Endothelial cell (in vitro differentiated cells): ENCODE measurements at places on chromosomes 16 and 17.

DNA sequence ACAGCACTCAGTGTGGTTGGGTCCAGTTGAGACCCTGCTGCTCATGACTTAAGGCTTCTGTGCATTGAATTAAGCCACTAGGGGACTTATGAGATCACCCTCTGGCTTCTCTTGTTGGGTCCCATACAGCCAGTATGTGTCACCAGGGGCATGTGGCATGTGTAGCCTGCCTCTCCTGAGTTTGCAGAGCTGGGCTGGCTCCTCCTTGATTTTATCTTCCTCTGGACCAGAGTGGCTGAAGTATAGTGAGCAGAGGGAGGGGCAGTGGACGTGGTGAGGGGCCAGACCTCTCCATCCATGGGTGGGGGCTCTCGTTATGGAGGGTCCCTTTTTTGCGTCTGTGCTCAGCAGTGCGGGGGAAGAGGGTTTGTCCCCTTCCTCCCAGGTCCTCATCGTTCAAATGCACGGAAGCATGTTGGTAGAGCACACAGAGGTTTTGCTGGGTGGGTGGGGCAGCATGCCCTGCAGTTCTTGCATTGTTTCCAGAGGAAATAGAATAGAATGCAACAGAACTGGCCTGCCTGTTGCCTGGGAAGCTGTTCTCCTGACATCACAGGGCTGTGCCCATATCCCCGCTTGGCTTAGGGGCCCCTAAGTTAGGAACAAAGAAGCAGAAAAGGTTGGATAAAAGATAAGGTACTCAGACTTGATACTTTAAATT lies 77.4 kb downstream of the SPECC1 start:
- DNase-seq, result peak; percentile 26

- DNase-seq, result no peak
Measured at GRCh38 chr16:2819179-2819938, 2.3 kb downstream of the PRSS21 start.

DNA sequence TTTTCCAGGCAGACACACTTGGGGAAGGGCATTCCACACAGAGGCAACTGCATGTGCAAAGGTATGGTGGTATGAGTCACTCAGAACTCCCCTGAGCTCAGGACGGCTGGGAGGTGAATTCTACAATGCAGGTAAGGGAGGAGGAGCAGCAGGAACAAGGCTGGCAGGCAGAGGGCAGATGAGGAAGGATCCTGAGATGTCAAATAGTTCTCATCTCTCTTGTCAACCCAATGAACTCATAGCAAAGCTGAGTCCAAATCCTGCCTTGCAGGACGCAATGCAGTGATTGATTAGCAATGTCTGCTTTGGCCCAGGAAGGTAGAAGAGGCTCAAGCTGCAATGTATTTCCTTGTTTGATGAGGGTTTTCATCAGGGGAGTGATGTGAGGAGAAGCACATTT lies 243.5 kb downstream of the XYLT1 start:
- no peak for DNase-seq

DNA sequence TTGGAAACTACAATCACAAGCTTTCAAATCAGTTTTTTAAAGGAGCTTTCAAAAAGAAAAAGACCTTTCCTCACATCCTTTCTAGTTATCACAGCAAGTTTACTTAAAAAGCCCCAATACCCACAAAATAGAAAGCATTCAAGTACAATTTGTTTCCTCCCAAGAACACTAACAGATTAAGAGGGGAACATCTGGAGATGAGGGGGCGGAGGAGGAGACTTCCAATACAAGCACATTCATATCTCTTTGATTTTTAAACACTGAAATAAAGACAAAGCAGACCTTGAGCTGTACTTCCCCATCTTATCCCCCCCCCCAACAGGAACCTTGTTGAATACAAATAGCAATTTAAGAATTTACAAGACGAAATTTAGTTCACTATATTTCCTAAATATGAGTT lies 2.0 kb downstream of the YWHAE start:
- no peak for DNase-seq

GRCh38 chr16:28087675-28088300 lies 24.3 kb upstream of the GSG1L start:
- DNase-seq, result no peak

GRCh38 chr17:19978209-19978802 lies 678 bp upstream of the AKAP10 start:
- no peak for DNase-seq

- DNase-seq, result no peak
Measured at GRCh38 chr17:44942456-44942855, 5.1 kb downstream of the KIF18B start.
